ENCODE measurements at places on chromosomes 4 and X.

DNA sequence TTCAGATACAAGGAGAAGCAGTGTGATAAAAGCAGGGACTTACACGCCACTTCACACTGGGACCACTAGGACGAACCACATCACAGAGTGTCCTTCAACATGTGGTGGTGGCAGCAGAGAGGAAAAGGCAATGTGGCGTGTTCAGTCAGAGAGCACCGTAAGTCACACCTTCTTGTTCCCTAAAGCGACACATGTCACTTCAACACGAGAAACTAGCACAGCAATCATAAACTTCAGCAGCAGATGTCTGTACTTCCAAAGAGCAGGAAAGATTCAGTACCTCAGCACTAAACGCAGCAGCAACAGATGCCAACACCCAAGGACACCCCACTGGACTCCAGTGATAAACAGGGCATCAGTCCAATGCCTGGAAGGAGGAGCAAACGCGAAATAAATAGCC is 96.7 kb downstream of the AREG start:
- no peak for DNase-seq

- DNase-seq, result no peak
Measured at GRCh38 chr4:108702960-108703359, 52.6 kb downstream of the OSTC start.

- DNase-seq, result no peak
Measured at GRCh38 chr4:109451544-109452273, 18.1 kb downstream of the SEC24B start.

GRCh38 chrX:14829643-14830042 is 43.2 kb downstream of the FANCB start:
- no peak for DNase-seq

GRCh38 chrX:7927259-7928167 is at the start of gene PNPLA4:
TSS of gene PNPLA4 (minus strand) at chrX:7927413. CDS start at chrX:7926119, 1,294 bp downstream.
- DNase-seq, result peak; percentile 31

GRCh38 chrX:74449322-74449936 is 28.1 kb downstream of the SLC16A2 start:
- DNase-seq, result no peak

DNA sequence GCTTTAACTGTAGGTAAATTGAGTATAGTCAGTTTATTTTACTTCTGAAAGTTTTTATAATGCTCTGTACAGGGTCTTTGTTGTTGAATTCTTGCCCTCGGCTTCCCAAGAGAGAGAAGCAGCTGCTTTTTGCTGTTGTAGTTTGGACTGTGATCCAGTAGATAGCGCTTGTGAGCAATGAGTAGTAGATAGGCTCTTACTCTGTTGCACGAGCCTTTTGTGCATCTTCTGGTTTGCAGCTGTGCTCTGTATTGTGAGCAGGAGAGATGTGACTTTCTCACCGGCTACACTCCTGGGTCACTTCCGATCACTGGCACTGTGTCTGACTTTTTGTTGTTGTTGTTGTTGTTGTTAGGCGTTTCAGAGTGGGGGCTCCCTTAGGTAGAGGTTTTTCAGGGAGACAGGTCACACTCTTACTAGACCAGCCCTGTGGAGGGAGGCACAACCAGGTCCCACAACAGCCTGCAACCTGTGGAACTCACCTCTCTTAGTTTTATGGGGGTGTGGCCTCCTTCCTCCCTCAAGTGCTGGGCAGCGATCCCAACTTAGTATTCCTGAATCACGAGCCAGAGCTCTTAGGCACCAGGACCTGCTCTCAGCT is 822.1 kb upstream of the GALNTL6 start:
- DNase-seq, result no peak

- no peak for DNase-seq
Measured at GRCh38 chr4:168336837-168337549, 18.4 kb upstream of the DDX60 start.

- DNase-seq, result no peak
Measured at GRCh38 chr4:85491527-85491926, 16.6 kb downstream of the ARHGAP24 start.

DNA sequence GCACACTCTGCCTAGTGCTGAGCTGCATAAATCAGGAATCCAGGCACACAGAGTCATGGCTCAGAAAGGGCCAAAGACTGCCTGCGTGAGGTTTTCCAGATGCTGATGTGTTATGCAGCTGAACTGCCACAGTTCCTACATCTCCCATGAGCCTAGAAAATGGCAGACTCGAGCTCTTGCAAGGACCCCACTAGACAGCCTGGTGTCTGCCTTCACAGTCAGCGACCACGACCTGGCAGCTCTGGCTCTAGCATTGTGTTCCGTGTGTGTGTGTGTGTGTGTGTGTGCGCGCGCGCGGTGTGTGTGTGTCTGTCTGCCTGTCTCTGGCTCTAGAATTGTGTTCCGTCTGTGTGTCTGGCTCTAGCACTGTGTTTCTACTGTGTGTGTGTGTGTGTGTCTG is 203.6 kb upstream of the AGTR2 start:
- DNase-seq, result no peak

DNA sequence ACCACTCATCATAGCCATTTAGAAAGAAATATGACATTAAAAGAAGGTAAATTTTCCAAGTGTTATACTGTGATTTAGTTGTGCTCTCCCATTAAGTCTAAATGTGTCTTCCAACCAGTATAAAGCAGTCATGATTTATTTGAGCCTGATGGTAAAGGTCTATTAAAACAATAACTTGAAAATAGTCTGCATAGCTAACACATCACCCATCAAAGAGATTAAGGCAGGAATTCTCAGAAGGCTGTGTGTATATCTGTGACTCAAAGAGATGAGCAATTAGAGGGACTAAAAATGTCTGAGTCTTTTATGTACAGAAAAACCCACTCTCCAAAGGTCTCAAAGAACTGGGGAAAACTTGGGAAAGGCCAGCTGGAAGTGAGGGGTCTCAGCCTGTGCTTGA is 70.3 kb upstream of the IQCM start:
- DNase-seq, result no peak

GRCh38 chr4:143424276-143424675 is 87.6 kb downstream of the GAB1 start:
- DNase-seq, result no peak

GRCh38 chr4:105291925-105292324 is 145.2 kb downstream of the TET2 start:
- no peak for DNase-seq

GRCh38 chrX:69506617-69507499 is 2.7 kb downstream of the NALF2 start:
- DNase-seq, result no peak

- DNase-seq, result no peak
Measured at GRCh38 chr4:125725957-125726525, 411.3 kb downstream of the FAT4 start.

- DNase-seq, result no peak
Measured at GRCh38 chrX:16678689-16679088, 28.7 kb downstream of the S100G start.

GRCh38 chrX:17854531-17854930 is 6.6 kb downstream of the RAI2 start:
- no peak for DNase-seq

DNA sequence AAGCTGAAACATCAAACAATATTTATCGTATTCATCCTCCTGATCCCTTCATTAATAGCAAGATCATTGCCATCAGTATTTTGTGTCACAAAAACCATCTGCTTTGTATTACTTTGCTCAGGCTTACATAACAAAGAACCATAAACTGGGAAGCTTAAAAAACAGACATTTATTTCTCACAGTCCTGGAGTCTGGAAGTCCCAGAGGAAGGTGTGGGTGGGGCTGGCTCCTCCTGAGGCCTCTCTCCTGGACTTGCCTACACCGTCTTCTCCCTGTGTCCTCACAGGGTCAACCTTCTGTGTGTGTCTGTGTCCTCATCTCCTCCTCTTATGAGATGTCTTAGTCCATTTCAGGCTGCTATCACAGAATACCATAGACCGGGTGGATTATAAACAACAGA is 61.3 kb upstream of the MXRA5 start:
- no peak for DNase-seq

DNA sequence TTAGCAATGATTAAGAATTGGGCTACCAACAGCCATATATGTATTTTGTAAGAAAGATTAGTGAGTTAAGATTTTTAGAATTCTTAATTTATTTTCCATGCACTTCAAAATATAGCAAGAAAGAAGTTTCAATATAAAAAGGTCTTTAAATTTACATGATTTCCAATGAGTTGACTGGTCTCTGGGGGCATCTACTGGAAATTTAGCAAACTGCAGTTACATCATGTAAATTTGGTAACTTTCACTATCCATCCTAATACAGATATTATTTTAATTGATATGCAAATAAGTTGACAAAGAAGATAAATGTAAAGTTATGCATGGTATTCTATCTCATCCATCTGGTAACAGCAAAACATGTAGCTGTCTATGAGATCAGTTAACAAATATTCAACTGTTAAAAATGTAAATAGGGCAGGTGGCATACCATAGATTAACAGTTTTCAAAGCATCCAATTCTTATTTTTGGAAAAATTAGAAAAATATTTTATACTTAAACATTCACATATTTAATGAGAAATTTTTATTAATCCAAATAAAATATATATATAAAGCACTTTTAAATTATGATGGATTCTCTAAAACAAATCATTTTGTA is 29.1 kb downstream of the TTC29 start:
- DNase-seq, result no peak

DNA sequence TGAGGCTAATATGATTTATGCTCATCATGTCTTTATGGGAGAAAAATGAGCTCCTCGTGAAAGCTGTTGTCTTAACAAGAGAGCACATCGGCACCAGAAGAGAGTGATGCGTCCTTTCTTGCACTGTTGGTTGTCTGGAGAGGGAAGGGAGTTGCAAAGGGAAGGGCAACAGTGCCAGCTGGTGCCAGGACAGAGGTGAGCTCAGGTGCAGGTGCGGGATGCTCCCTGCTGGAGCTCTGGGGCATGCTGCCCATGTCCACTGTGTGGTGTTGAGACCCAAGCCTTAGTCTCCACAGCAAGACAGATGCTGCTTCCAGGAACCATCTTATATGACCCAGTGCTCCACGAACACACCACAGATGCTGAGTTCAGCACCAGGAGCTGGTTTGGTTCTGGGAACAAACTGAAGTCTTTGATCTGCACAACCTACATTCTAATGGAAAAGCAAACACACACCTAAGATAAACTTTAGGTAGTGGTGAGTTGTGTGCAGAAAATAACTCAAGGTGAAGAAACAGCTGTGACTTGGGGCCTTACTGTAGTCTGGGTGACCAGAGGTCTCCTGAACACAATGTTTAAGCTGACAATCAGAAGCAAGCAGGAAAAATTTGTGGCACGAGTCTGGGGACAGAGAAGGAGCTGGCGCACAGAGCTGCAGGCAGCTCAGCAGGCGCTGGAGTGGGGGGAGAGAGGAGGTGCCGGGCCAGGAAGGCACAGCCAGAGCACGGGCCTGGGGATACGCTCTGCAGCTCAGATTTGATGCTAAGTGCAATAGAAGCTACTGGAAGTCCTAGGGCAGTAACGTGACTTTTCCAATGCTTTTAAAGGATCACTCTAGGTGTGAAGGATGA is 73.2 kb downstream of the HAUS3 start:
- DNase-seq, result no peak

DNA sequence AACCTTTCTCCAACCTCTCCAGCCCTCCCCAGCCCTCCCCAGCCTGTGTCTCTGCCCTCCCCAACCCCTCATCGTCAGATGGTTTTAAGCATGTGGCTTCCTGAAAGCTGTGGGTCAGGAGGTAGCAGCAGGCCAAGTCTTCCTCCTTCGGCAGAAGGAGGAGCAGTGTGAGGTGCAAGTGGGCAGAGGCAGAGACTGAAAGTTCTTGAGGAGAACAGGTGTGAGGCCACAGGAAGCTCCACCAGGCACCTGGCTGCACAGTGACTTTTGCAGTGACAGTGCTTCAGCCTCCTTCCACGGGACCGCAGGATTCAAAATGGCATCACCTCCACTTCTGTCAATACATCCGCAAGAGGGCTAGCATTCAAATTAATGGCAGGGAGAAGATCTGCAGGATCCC is 203.9 kb upstream of the LEF1 start:
- no peak for DNase-seq

GRCh38 chr4:83692028-83692427 is 156.1 kb downstream of the GPAT3 start:
- no peak for DNase-seq
